Dorsolateral prefrontal cortex (tissue), 122 donors: ENCODE measurements at places on chromosomes 7 and 10. TPM values are rescaled to one million over a fixed set of nuclear protein-coding genes. Genes with fewer than 3 reads are reported as not detected.

Gene ZNF22
- 12.1 TPM for total RNA-seq

- DNase-seq, result no peak
Measured at GRCh38 chr10:58439632-58440364, 54.6 kb downstream of the TFAM start.

GRCh38 chr7:69703099-69703498, 104.8 kb downstream of the AUTS2 start:
- DNase-seq, result no peak

- DNase-seq, result no peak
Measured at GRCh38 chr7:16730937-16731336, 22.6 kb upstream of the TSPAN13 start.

GRCh38 chr7:73443548-73444255, 10.1 kb downstream of the FZD9 start:
- DNase-seq, result no peak

DNA sequence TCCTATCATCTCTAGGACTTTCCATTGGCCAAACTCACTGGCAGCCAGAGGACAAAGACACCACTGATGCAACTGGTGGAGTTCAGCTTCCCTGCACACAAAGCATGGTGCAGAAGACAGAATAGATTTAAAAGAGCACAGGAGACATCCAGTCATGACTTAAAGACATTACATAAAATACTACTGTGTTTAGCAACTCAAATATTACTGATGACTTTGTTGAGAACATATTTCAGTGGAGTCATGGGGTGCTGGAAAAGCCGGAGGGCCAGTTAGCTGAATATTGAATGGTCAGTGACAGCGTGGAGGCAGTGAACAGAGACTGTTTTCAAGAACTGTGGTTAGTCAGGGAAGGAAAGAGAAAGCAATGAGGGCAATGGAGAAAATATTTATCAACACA, 296.3 kb upstream of the NRP1 start:
- DNase-seq, result no peak

DNA sequence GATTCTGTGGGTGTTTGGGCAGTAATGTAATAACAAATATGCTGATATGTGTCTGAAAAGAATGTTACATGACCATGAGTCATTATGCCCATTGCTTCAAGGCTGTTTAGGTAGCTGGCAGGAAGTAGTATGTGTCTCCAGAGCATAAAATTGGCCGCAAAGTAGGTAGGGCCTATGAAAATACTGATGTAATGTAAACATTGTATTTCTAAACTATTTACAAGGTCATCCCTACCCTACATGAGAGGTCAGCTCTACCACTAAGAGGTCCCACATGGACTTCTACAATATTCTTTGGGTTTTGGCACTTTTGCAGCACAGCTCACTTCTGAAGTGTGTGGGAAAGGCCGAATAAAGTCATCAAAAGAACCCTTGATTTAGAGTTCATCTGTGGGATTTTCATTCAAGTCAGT, 301.9 kb downstream of the AHR start:
- DNase-seq, result no peak

DNA sequence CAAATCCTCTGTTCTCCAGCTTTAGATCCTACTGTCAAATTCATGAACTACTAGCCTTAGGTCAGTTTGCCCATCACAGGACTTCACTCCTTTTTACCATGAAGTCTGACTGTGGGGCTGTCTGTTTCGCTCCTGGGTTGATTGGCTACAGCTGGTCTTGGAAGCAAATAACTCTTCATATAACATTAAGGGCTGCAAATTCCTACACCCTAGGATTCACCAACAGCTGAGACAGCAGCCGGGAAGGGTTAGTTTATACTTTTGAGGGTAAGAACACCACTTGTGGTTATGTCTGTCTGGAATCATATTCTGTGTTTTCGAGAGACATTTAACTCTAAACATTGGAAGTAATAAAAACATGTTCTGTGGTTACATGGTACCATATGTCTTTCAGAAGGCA, 55.9 kb upstream of the KIAA1217 start:
- DNase-seq, result no peak

- no peak for DNase-seq
Measured at GRCh38 chr7:121294448-121294992, 34.3 kb upstream of the WNT16 start.

DNA sequence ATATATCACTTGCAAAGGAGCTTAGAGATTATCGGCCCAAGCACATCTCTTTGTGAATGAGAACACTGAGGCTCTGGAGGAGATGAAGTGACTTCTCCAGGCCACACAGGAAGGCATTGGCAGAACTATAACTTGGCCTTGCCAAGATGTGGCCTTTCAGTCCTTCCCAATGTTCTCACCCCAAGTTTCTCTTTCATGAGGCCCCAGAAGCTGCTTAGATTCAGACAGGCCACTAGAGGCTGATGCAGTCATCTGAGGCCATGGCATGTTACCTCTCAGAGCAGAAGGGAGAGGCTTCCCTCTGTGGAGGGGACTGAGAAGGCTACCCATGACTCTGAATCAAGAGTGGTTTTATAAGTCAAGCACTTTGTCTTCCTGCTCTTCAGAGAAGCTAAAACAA, 1003.7 kb downstream of the LRMDA start:
- no peak for DNase-seq

Gene C7orf57
- 0.32 TPM for total RNA-seq

- no peak for DNase-seq
Measured at GRCh38 chr7:21966271-21966670, 20.6 kb upstream of the CDCA7L start.

DNA sequence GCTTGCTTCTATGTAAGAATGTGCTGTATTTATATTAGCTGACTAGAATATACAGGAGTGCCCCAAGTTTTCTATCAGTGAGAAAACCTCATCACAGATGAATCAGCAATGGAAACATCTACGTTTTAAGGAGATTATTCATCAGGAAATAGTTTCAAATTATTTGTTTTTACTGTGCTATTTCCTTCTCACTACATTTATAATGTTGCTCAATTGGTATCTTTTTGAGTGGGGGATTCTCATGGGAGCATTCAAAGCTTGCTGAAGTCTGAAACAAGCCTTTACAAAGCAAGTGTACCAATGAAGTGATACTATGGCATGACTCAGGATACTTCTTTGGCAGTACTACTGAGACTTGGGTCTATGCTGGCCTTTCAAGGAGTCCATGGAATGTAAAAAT, 191.1 kb upstream of the SLC26A5 start:
- no peak for DNase-seq

DNA sequence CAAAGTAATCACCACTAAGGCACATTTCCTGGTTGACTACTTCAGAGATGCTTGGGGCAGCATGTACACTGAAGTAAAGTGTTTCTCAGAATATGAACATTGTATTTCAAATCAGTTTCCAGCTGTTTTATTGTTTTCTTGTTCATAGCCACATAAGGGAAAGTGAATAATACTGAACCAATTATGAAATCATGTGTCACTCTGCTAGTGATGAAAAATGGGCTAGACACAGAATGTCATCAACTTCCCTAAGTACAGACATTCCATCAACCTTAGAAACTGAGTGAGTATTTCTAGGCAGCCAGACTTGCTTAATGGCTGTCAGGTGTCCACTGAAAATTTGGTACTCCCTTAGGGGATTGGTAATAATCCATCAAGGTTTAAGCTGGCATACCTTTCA, 603.5 kb downstream of the ARL4A start:
- no peak for DNase-seq

GRCh38 chr7:89054361-89054760, 258.8 kb upstream of the TEX47 start:
- no peak for DNase-seq

DNA sequence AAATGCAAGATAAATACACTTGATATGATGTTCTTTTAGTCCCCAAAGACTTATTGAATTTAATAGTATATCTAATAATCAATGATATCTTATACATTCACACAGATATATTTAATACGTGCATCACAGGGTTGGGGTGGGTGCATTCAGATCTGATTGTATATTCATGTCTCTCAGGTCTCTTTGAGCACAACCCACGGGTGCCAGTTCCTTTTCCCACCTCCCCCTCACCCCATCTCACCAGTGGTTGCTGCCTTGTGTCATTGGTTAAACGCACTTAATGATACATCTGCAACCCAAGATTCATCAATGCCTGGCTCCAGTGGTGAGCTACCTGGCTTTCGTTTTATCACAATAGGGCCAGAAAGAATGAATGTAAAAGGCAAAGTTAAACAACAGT, 6.2 kb downstream of the LRIT1 start:
- no peak for DNase-seq

GRCh38 chr10:119852822-119853221, 19.8 kb downstream of the MCMBP start:
- DNase-seq, result no peak

GRCh38 chr10:86439544-86439943, 72.9 kb upstream of the GRID1 start:
- DNase-seq, result no peak

Gene POLR2J2
- total RNA-seq, result 23.7 TPM

DNA sequence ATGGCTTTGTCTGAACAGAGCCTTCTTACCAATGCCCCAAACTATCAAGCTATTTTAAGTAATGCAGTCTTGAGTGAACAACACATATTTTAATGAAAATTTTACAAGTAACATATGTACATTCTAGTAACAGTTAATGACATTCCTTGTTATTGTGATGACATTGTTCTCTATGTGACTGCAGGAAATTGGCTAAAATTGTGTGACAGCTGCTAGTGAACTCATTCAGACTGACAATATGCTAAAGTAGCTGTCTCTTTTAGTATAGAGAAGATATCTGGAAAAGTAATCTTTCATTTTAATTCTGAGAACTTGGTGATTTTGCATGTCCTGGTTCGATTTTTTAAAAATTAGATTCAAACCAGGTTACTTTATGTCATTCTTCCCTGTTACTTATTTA, 259.8 kb upstream of the MAGI2 start:
- DNase-seq, result no peak

DNA sequence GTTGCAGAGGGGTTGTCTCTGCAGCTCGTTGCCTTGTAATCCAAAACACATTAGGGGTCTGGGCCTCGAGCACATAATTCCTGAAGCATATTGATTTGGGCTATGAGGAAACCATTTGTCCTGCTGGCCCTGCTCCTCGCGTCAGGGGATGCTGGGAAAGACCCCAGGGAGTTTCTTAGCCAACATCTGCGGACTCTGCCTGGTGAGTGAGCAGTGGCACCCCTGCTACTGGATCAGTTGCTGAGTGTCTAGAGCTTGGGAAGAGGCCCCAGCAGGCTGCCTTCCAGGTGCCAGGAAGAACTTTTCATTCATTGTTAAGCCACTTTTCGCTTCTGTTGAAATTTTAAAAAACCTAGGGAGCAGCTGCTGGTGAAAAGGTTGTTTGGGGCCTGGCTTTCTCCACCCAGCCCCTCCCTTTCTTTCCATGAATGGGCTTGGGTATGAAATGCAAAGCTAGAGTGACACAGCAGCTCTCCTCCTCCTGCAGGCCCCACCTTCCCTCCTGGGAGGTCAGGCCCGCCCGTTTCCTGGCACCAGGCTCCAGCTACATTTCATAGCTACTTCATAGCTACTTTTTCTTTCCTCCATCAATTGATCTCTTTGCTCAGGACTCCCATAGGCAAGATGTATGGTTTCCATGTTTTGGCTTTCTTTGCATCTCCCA, 26.8 kb downstream of the TACR2 start:
- no peak for DNase-seq

Gene CFAP58
- 0.43 TPM for total RNA-seq

GRCh38 chr7:130154131-130154500, 51.1 kb downstream of the TMEM209 start:
- DNase-seq, result no peak

GRCh38 chr10:21497177-21497807, 28.2 kb downstream of the SKIDA1 start:
- DNase-seq, result peak; percentile 72

DNA sequence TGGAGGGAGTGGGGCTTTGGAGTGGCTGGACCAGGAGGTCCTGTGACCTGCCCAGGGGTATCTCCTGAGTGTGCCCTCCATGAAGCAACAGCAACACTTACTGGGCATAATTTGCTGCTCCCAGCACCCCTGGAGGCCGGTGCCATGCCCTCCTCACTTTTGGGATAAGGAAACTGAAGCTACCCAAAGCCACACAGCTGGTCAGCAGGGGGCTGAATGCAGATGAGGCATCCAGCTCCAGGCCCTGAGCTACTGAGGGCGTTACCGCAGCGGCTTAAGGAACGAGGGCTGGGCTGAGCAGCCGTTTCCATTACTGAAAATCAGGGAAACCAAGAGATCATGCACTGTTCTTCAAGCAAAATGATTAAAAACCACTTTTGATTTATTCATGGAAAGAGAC, 408.9 kb downstream of the GLRX3 start:
- DNase-seq, result no peak

Gene AKR1D1
- total RNA-seq, result not detected

- DNase-seq, result no peak
Measured at GRCh38 chr7:87391020-87391701, 45.7 kb downstream of the CROT start.

GRCh38 chr7:115701141-115701540, 329.4 kb downstream of the TFEC start:
- no peak for DNase-seq

DNA sequence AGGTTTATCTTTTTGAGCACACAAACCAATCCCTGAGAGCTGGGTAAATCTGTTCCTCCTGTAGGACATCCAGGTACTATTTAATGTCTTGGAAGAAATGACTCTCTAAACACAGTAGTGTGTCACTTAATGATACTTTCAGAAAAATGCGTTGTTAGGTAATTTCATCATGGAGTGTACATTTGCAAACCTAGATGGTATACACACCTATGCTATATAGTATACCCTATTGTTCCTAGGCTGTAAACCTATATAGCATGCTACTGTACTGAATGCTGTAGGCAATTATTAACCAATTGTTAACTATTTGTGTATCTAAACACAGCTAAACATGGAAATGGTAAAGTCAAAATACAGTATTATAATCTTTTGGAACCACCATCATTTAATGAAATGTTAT, 10.1 kb downstream of the RUFY2 start:
- no peak for DNase-seq

GRCh38 chr7:119724041-119724792, 548.8 kb upstream of the KCND2 start:
- no peak for DNase-seq

Gene ZNF655
- total RNA-seq, result 104 TPM

GRCh38 chr7:37220664-37221063, 228.0 kb downstream of the ELMO1 start:
- DNase-seq, result no peak

GRCh38 chr10:47397256-47397655, 13.2 kb upstream of the ZNF488 start:
- no peak for DNase-seq

GRCh38 chr7:22841954-22842353, 19.3 kb upstream of the TOMM7 start:
- no peak for DNase-seq
